ENCODE measurements at places on chromosomes 6 and 20.

GRCh38 chr20:23586735-23587525 is 18.6 kb upstream of the CST9L start:
- no peak for DNase-seq

- no peak for DNase-seq
Measured at GRCh38 chr6:166691199-166691598, 64.1 kb upstream of the RPS6KA2 start.

DNA sequence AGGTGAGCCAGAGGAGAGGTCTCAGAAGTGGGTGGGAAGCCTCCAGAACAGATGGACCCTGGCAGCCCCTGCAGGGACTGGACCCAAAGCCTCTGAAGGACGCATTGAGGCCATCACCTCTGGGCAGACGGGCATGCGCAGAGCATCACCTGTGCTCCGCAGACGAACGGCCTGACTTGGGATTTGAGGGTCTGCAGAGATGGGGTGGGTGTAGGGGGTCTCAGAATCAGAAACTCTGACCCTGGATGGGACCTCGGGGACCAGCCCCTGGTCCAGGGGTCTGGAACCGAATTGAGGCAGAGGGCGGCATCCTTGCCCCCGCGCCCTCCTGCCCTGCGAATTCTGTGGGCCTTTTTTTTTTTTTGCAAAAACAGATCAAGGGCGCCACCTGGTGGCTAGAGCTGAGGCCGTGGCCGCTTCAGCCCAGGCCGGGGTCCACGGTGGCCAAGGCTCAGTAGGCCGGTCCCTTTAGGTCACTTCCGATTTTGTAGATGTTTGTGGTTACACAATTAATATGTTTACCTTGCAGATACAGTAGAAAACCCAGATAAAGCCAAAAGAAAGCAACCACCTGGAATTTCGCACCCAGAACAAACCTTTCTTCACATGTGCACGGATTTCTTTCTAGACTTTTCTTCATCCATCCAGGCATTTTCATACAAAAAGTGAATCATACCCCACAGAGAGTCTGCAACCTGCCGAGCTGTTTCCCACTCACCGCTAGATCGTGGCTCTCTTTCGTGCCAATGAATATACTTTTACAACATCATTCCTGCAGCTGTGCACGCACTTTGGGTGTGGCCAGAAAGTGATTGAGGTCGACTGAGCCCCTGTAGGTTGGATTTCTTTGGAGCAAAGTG is 25.9 kb downstream of the ZBP1 start:
- DNase-seq = peak; percentile 59

DNA sequence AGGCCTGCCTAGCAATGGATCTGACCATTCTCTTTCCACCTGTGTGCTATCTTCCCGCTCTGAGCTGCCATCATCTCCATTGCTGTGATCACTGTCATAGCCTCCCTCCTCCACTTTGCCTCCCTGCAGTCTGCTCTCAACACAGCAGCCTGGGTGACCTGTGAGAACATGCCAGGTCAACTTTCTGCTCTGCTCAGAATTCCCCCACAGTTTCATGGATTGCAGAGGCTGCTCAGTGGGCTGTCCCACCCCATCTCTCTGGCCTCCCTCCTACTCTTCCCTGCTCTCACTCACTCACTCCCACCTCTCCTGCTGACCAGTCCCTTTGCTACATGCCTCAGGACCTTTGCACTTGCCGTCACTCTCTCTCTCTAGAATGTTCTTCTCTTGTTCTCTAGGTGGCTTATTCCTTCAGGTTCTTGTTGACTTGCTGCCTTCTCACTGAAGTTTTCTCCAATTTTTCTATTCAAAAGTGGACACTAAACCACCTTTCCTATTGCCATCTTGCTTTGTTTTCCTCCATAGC is 159.9 kb downstream of the CD83 start:
- DNase-seq = no peak

DNA sequence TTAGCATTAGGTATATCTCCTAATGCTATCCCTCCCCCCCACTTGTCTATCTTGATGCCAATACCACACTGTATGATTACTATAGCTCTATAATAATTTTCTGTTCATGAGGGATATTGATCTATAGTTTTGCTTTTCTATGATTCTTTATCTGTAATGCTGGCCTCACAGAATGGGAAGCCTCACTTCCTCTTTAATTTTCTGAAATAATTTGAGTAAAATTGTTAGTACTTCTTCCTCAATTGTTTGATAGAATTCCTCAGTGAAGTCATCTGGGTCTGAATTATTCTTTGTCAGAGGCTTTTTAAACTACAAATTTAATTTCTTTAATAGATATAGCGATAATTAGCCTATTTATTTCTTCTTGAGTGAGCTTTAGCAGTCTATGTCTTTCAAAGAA is 31.2 kb downstream of the SIRPD start:
- no peak for DNase-seq

GRCh38 chr20:51481341-51481914 is 61.1 kb downstream of the NFATC2 start:
- DNase-seq = no peak

GRCh38 chr6:112289038-112289566 is 34.7 kb upstream of the LAMA4 start:
- DNase-seq = no peak

DNA sequence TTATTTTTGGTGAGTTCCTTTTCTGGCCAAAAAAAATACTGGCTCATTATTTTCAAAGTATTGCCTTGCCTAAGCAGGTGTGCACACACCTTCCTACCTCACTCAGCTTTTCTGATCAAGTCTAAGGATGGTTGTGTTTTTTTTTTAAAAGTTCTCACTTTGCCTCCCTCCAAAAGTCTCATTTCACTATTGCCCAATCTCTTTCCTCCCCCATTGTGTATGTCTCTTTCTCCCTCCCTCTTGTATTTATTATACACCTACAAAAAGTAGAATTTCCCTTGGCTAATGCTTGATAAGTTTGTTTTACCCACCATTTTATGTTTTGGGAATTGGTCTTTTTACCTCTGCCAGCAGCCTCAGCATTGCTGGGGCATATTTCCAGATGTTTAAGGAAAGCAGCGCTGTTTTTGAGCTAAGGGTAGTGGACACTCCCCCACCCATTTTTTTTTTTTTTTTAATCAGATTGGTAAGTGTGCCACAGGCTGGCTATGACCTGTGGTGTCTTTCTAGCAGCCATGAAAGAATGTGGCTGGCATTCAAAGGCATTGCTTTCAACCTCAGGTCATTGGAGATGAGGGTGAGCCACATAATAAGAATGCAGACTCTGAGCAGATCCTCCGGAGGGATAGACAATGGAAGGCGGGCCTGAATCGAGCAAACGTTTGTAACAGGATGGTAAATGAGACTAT is 668.6 kb downstream of the UTRN start:
- no peak for DNase-seq

DNA sequence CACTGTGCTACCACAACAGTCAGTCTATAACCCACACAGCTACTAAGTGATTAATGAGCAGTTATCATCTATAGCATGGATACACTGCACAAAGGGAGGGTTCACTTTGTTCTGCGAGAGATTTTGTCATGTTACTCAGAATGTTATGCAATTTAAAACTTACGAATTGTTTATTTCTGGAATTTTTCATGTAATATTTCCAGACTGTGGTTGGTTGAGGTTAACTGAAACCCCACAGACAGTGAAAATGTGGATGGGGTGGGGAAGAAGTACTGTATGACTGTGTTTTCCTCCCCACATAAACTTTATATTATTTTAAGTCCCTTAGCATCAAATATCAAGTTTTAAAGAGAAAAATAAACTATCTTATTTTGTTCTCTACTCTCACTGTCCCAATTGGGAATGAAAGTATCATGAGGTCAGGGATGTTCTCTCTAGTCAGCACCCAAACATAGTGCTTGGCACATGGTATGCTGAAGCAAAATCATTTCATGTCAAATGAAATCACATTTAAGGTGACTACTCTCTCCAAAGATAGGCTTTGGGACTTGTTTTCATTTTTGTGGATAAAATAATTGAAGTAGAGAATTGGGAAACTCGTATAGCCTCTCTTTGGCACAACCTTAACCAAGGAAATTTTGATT is 25.4 kb downstream of the DOP1A start:
- DNase-seq = no peak

DNA sequence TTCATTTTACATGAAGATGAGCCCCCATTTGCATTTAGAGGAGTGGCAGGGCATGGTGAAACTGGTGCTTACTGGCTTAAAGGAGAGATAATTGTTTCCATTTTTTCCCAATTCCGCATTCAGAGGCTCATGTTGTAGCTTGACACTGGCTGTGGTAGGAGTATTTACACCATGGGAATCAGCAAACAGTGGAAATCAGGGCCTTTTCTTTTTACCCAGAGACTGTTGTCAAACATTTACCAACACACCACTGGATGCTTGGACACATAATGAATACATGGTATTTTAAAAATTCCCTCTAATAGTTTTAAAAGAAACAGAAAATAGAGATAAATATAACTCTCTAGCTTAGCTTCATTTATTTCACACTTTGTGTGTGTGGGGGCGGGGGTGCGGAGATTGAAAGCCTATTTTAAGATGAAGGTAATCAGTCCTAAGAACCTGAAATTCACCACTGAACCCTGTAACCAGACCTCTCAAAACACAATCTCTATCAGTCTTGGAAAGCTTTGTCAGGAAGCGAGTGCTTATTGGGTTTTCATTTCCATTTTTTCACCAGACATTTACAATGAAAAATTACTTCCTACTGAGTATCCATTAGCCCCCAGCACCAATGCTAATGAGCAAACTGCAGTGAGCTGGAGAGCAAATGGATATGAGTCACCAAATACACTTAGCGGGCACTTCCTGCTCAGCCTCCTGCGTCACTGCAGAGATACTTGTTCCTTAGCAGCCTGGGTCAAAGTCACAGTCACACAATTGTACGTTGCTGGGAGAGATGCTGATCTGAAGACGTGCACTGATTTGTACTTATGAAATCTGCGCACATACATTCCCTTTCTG is 532.0 kb downstream of the BCKDHB start:
- no peak for DNase-seq

GRCh38 chr6:170510631-170511030 is 42.5 kb downstream of the PSMB1 start:
- no peak for DNase-seq

GRCh38 chr6:39050453-39051112 is 2.0 kb downstream of the GLP1R start:
- DNase-seq = no peak

- DNase-seq = no peak
Measured at GRCh38 chr20:7161690-7162089, 394.2 kb downstream of the BMP2 start.

GRCh38 chr20:60338556-60338955 is 380.3 kb downstream of the CDH26 start:
- DNase-seq = no peak

DNA sequence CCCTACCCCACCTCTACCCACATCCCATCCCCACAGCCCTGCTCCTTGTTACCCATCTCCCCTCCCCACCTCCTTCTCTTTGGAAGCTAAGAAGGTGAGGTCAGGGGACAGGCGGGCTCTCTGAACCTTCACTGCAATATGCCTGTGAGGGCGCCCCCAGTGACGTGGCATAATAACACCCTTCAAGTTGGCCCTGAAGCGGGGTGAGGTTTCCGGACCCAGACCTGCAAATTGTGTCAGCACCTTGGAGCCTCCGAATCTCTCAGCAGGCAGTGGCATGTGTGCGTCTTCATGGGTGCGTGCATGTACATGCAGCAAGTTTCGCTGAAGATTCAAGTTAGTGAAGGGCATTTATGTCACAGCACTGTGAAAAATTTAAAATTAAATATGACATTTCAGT is 114.6 kb downstream of the SOBP start:
- DNase-seq = no peak

GRCh38 chr6:41531591-41532582 is 14.3 kb upstream of the FOXP4 start:
- no peak for DNase-seq

DNA sequence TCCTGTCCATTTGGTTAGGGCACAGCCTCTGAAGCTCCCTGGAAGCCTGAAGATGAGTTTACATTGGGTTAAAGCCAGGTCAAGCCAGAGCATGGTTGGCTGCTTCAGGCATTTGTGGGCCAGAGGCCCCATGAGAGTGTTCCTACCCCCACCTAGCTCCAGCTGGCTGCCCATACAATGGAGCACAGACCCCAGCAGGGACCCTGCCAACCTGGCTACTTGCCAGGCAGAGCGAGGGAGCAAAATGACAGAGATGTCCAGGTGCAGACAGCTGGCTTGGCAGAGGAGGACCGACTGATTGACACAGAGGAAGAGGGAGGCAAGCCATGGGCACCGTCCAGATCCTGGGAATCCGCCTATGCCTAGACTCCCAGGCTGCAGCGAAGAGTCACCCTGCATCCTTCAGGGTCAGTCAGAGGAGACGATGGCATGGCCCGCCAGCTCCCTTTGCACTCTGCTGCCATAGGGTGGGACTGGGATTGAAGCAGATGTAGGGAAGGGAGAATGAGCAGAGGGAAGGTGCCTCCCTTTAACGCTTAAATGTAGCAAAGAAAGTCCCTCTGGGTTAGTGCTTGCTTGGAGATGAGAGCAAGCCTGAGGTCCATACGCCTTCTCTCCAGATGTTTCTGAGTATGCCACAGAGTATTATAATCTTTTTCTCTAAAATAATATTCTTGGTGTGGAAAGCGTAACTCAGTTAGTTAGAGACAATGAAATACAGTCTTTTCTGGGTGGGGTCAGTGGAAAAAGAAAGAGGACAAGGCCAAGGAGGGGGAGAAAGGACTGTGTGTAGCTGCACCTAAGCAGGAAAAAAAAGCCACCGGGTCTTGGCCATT is 77.6 kb upstream of the FYN start:
- no peak for DNase-seq

- DNase-seq = peak; percentile 35
Measured at GRCh38 chr20:64049060-64049877, at the start of gene SOX18. SOX18 (minus strand) TSS chr20:64049639; CDS start chr20:64049516, 123 bp downstream.

DNA sequence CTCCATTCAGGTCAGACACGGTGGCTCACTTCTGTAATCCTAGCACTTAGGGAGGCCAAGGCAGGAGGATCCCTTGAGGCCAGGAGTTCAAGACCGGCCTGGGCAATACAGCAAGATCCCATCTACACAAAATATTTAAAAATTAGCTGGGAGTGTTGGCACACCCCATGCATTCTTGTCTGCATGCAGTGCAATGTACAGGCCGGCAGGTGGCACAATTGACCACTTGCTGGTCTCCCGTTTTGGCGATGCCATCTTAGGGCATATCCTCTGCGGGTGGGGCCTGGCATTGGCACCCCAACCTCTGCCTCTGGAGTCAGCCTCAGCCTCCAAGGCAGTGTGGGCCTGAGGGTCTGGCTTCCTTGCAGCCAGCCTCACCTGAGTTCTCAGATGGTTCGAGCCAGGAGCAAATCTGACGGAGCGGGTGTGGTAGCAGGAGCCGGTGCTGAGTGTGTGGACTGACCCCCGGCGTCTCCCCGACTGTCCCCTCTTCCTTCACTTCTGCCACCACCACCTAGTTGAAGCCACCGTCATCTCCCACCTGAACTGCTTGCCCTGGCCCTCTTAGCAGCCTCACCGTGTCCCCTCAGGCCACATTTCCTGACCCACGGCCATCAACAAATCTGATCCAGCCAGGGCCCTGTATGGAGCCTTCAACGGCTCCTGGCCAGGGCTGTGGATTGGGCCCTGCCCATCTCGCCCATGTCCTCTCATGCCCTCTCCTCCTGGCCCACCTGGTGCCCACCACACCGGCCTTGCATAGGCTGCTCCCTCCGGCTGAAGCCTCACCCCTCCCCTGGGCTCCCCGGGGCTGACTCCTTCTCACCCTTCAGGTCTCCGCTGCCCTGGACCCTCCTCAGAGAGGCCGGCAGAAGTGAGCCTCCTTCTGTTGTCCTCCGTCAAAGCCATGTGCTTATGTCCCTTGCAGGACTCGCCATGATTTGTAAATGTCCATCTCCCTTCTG is 44.0 kb downstream of the EFCAB8 start:
- peak; percentile 44 for DNase-seq

Data from erythroblast (primary cell).